Fibroblast of pulmonary artery (primary cell): ENCODE measurements at places on chromosomes 5 and 9.

DNA sequence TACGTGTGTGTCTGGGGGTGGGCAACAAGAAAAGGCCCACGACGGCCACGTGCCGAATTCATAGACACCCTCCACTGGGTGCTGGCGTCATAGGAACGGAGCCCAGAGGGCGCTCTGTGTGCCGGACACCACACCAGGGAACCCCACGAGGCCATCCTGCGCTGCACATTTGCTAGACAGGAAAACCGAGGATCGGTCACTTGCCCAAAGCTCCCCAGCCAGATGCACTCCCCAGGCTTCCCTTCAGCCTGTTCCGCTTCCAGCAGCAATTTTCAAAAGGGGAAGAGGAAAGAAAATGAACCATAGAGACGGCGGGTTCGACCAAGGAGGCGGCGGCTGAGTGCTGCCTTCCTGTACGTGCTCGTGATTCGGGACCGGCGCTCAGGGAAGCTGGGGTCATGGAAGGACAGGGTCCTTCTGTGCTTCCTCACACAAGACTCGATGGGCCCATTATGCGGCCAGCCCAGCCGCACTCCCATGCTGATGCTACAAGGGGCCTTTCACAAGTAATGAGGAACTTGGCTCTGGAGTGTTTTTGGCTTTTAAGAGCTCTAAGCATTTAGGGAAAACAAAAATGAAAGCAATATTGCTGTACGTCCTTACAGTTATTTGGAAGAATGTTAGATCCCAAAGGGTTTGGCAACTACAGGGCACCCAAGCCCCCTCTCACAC lies 124.6 kb upstream of the SARDH start:
- DNase-seq, result no peak

- DNase-seq, result peak; percentile 19
These were observed 1.3 kb upstream of the SNX2 start for GRCh38 chr5:122773619-122774018.

- no peak for DNase-seq
These were observed 416.6 kb upstream of the CLINT1 start for GRCh38 chr5:158275511-158275910.

- DNase-seq, result no peak
These were observed 818.5 kb downstream of the SEMA5A start for GRCh38 chr5:8727396-8727795.

GRCh38 chr9:127446713-127447415 lies 4.3 kb downstream of the RPL12 start:
- DNase-seq, result no peak

GRCh38 chr9:101398930-101399642 lies 435 bp downstream of the ZNF189 start:
- no peak for DNase-seq

- no peak for DNase-seq
These were observed 1.7 kb upstream of the AFF4 start for GRCh38 chr5:132965120-132965519.

DNA sequence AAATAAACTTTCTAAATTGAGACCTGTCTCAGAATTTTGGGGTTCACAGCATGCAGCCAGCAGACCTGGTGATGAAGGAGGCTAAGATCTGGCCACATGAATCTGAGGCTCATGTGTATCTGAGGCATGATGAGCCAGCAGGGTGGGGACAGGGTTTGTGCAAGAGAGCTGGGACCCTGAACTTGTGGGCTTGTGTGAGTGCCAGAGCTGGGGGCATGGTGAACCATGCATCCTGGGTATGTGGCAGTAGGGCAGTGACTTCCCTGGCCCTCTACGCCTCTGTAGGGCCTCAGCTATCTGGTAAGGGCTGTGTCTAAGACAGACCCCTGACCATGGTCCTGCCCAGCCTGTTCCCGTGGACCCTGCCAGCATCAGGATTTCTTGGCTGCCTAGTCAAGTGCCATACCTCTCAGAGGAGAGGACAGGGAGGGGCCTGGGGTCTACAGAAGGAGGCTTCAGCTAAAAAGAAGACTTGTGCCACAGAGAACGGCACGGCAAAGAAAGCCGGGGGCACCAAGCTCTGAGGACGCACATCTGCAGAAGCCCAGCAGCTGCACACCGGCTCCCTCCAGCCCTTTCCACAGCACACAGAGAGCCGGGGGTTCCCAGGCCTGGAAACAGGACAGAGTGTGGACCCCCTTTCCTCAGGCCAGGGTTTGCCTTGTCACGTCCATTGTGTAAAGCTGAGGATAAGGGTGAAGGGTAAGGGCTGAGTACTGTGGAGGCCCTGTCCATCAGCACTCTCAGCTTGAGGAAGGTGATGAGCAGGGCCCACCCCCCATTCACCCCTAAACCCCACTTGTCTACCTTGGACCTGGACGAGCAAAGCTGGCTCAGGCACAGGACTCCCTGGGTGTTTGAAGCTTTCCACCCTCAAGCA lies 130.1 kb downstream of the MRPL36 start:
- DNase-seq, result no peak

DNA sequence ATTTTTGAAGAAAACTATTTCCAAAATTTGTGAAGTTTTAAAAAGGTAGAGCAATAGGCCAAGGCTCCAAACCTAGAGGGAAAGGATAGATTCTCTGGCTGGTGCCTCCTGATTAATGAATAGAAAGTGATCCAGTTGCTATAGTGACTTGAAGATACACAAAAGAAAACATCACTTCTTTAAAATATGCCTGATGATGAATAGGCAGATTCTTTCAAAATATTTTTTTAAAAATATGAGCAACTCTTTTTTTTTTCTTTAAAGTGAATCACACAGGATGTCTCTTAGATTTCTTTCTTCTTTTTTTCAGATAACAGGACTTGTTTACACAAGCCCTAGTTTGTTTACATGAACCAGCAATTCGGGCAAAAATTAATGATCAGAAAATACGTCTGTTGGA lies 124.4 kb downstream of the RFK start:
- peak; percentile 57 for DNase-seq

DNA sequence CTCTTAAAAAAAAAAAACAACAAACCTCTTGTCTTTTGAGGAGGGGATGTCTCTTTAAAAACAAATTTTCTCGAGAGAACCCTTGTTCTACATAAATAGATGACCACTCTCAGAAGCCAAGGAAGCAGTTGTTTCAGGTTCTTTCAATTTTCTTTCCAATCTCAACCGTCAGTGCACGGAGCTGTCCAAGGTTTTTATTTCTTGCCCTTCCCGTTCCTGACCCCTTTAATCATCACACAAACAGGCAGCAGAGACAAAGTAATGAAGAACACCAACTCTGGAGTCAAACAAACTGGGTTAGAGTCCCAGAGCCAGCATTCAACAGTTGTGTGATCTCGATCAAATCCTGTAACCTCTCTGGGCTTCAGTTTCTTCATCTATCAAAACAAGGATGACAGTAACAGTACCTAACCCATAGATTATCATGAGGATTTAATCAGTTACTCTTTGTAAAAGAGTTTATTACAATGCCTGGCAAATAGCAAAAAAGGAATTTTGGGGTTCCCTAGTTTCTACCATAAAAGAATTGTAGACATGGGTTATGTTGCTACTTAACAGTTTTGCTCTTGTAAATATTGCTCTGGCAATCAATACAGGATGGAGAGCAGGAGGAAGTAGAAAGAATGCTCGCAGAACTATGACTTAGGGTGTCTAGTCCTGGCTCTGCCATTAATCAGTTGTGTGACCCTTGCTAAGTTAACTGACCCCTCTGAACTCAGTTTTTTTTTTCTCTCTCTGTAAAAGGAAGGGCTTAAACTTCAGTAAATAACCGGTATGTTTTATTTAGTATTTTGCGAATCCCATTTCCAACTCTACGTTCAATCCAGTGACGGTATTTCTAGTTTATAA lies 1.0 kb upstream of the NIM1K start:
- DNase-seq, result peak; percentile 57

DNA sequence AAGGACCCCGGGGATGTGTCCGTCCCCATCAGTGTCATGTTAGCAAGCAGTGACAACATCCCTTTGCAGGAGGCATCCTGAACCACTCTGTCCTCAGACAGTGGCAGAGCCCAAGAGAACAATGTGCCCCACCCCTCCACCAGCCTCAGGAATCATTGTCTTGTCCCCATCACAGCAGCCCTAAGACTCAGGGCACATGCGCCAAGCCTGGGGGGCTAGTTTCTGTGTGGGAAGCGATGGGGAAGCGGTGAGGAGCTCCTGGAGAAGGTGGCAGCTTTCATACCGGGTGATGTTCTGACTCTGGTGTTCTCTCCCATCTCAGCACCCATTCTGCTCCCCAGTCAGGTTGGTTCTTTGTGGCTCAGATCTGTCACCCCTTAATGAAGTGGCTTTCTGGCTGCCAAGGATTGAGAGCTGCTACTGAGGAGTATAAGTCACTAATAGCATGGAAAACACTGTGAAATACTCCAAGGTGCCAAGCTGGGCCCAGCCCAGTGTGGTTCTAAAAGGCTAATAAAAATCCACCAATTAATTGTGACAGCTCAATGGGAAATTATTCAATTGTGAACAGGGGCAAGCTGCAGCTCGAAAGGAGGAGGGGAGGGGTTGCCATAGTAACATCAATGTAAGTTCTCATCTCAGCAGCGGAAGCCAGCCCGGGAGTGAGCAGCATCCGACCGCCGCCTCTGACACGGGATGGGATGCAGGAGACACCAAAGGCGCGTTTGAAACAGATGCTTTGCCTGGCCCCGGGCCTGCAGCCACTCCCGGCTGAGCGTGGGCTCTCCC lies 4.7 kb downstream of the QRFP start:
- DNase-seq, result no peak

GRCh38 chr5:127492854-127493738 lies 24.3 kb upstream of the PRRC1 start:
- peak; percentile 61 for DNase-seq

- no peak for DNase-seq
These were observed 97.8 kb downstream of the C9orf152 start for GRCh38 chr9:110110154-110110553.

- peak; percentile 85 for DNase-seq
These were observed 282.4 kb downstream of the EFNA5 start for GRCh38 chr5:107388141-107388861.

DNA sequence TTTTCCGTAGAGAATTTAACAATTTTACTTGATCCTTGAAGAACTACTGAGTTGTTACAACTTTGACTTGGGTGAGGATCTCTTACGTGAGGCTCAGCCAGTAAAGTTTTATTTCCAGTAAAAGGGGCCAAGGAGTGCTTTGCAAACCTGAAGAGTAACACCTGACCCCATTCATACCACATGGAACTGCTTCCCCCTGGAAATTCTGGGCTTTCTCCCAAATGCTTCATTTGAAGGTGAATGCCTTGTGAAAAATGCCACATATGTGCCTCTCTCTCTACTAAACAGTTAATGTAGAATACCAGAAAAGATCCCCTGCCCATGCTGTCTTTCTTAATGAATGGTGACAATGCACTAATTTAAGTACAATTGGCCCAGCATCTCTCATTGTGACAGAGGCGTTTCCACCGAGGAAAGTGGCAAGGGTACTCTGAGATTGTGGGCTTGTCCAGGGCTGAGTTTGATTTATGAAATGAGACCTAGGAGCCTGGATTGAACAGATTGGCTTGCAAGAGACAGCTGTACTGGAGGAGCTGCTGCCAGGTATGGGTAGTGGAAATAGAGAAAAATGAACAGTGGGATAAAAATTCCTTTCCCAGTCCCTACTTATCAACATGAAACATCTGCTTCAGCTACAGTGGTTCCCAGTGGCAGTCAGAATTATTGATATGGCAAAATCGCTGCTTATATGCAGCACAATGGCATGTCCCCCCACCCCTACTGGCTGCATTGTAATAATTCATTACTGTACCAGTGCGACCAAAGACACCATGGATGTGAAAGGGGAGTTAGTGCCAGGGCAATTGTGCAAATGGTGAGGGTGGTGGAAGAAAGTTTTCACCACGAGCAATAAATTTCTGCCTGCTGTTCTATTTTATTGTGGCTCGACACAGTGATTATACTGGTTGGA lies 843.7 kb upstream of the WWC1 start:
- no peak for DNase-seq

DNA sequence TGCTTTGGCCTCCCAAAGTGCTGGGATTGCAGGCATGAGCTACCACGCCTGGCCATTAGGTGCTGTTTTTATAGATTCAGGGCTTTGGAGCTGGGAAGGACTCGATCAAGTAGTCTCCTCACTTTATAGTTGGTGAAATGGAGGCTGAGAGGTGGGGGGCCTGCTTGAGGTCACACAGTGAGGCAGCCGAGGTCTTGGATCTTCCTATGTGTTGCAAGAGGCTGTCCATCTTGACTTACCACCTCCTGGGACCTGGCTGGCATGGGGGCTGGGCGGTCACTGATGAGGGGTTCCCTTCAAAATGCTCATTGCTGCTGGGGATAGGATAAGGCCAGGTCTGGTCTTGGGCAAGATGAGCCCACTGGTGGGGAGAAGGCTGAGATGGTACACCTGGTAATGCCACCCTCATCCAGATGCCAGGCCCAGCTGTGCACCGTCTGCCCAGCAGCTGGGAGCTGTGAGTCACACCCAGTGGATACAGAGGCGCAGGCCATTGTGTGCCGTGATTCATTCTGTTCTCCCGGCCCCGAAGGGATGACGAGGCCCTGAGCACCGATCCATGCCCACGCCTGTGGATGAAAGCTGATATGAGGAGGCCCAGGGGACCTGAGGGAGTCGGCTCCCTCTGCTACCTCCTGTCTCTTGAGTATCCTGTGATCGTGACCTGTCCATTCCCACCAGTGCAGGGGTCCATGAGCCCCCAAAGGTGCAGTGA lies 10.5 kb upstream of the NDST1 start:
- peak; percentile 90 for DNase-seq

- DNase-seq, result no peak
These were observed 65.3 kb downstream of the RXRA start for GRCh38 chr9:134391319-134392231.

DNA sequence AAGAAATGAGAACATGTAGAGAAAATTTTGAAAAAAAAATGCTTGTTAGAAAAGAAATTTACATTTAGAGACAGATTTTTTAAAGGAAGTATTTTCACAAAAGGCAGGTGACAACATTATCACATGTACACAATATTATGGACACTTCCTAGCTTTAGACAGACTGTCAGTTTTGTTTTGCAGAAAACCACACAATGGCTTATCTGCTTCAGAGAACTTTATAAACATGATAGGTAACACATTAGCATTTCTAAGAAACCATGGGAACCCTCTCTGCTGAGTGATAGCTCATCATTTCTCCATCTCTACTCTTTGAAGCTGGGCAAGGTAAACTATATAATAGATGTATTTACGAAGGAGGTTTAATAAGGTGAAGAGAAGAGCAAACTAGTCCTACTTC lies 25.6 kb downstream of the POU5F2 start:
- DNase-seq, result no peak

- DNase-seq, result no peak
These were observed 616.1 kb upstream of the RGMB start for GRCh38 chr5:98157368-98157767.

- DNase-seq, result no peak
These were observed 274.4 kb downstream of the MAN2A1 start for GRCh38 chr5:109964136-109964535.

- DNase-seq, result peak; percentile 94
These were observed 19.1 kb downstream of the DNAJA1 start for GRCh38 chr9:33044162-33044673.

- no peak for DNase-seq
These were observed 8.9 kb upstream of the NREP start for GRCh38 chr5:111765613-111766571.
